ENCODE measurements at places on chromosomes 4 and X. TPM values are rescaled to one million over a fixed set of nuclear protein-coding genes. Genes with fewer than 3 reads are reported as not detected.

GPC4 gene
- total RNA-seq, result not detected

PDGFC gene
- not detected for total RNA-seq

DAPP1 gene
- total RNA-seq, result 24.7 TPM

DNA sequence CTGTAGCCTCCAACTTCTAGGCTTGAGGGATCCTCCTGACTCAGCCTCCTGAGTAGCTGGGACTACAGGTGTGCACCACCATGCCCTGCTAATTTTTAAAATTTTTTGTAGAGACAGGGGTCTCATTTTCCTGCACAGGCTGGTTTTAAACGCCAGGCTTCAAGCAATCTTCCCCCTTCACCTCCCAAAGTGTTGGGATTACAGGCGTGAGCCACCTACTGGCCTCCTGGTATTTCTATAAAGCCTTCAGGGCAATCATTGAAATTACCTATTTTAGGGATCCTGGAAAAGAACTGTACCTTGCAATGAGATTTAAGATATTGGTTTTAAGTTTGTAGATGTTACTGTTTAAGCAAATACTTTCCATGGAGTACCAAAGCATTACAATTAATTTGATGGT is 13.5 kb upstream of the PLS3 start:
- DNase-seq, result no peak
- no peaks in the 10 kb centered on the region for H3K27me3 ChIP-seq
- no peaks in the 10 kb centered on the region for H3K4me1 ChIP-seq
- H3K4me3 ChIP-seq, result no peak overlapping the region
- no peak overlapping the region for H3K27ac ChIP-seq
- no peaks in the 10 kb centered on the region for H3K36me3 ChIP-seq

DNA sequence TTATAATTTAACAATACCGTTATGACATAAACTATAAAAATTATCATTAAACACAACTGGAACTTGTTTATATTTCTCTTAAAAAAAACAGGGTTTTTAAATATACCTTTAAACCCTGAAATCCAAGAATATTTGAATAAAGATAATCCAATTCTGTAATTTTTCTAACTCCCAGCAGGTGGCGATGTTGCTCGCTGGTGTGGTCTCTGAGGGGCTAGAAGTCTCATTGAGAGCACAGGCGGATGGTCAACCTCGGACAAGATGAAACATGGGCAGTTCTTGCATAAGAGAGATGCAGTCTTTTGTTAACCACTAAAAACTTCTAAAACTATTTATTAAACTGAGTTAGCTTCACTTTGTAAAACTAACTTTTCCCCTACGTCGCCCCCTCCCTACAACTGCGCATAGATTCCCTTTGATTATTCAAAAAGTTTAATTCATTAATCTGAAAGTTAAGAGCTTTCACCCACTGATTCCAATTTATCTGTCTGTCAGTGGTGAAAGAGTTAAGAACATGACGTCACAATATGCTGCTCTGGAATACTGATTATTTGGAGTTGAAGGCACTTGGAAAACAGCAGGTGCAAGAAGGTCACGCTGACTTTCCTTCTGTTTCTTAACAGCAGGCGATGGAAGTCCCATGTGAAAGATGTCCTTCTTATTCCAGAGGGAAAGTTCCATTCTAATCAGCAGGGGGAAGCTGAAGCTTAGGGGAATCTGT is 29.5 kb downstream of the DMP1 start:
- peaks cover 2% of the 10 kb centered on the region for H3K27me3 ChIP-seq
- H3K36me3 ChIP-seq, result no peaks in the 10 kb centered on the region
- H3K27ac ChIP-seq, result no peak overlapping the region
- no peak overlapping the region for H3K4me3 ChIP-seq
- H3K4me1 ChIP-seq, result no peaks in the 10 kb centered on the region

SEPTIN6 gene
- total RNA-seq, result 183 TPM

DNA sequence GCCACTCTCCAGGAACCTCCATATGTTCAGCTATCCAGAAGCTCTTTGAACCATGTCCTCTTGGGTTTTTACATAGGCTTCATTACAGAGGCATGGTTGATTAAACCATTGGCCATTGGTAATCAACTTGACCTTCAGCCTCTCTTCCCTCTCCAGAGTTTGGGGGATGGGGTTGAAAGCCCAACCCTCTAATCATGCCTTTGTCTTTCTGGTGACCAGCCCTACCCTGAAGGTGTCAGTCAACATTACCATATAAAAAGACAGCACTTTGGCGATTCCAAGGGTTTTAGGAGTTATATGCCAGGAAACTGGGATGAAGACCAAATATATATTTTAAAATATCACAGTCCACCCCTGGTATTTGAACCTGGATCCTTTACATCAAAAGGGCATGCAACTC is 222.5 kb downstream of the CHIC1 start:
- no peaks in the 10 kb centered on the region for H3K36me3 ChIP-seq
- no peaks in the 10 kb centered on the region for H3K27me3 ChIP-seq
- no peak for DNase-seq
- H3K4me3 ChIP-seq, result no peak overlapping the region

TGIF2LX gene
- total RNA-seq, result not detected

DNA sequence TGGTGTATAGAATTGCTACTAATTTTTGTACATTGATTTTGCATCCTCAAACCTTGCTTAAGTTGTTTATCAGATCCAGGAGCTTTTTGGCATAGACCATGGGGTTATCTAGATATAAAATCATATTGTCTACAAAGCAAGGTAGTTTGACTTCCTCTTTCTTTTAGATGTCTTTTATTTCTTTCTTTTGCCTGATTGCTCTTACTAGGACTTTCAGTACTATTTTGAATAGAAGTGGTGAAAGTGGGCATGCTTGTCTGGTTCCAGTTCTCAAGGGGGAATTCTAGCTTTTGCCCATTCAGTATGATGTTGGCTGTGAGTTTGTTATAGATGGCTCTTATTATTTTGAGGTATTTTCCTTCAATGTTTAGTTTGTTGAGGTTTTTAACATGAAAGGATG is 187.9 kb upstream of the LCORL start:
- DNase-seq, result no peak
- peaks cover 15% of the 10 kb centered on the region for H3K27me3 ChIP-seq
- H3K4me1 ChIP-seq, result no peaks in the 10 kb centered on the region
- H3K36me3 ChIP-seq, result no peaks in the 10 kb centered on the region
- no peak overlapping the region for H3K27ac ChIP-seq
- H3K4me3 ChIP-seq, result no peak overlapping the region

- no peak for DNase-seq
- peaks cover 23% of the 10 kb centered on the region for H3K27me3 ChIP-seq
- H3K36me3 ChIP-seq, result no peaks in the 10 kb centered on the region
- H3K4me3 ChIP-seq, result no peak overlapping the region
Measured at GRCh38 chr4:99708551-99708950, 50.9 kb upstream of the C4orf54 start.

MSX1 gene
- not detected for total RNA-seq

- peaks cover 63% of the 10 kb centered on the region for H3K4me1 ChIP-seq
- peaks cover 27% of the 10 kb centered on the region for H3K36me3 ChIP-seq
- H3K27me3 ChIP-seq, result no peaks in the 10 kb centered on the region
- H3K4me3 ChIP-seq, result no peak overlapping the region
- H3K27ac ChIP-seq, result peak overlapping the region; percentile 23
- no peak for DNase-seq
Measured at GRCh38 chr4:6788123-6788522, 5.6 kb downstream of the KIAA0232 start.

- DNase-seq, result no peak
- peaks cover under 1% of the 10 kb centered on the region for H3K4me1 ChIP-seq
- H3K27me3 ChIP-seq, result no peaks in the 10 kb centered on the region
- H3K27ac ChIP-seq, result no peak overlapping the region
Measured at GRCh38 chr4:8473920-8474590, 33.5 kb downstream of the TRMT44 start.

GRCh38 chr4:2834001-2834921 is 9.4 kb upstream of the ADD1 start:
- H3K4me1 ChIP-seq, result peaks cover 39% of the 10 kb centered on the region
- H3K4me3 ChIP-seq, result no peak overlapping the region
- no peaks in the 10 kb centered on the region for H3K27me3 ChIP-seq

- peaks cover 66% of the 10 kb centered on the region for H3K4me1 ChIP-seq
- H3K27me3 ChIP-seq, result no peaks in the 10 kb centered on the region
- peaks cover 18% of the 10 kb centered on the region for H3K36me3 ChIP-seq
- H3K27ac ChIP-seq, result no peak overlapping the region
- H3K4me3 ChIP-seq, result no peak overlapping the region
Measured at GRCh38 chr4:102334624-102335023, 10.7 kb downstream of the SLC39A8 start.

TMEM164 gene
- total RNA-seq, result 10.5 TPM

MTNR1A gene
- total RNA-seq, result not detected

EDA gene
- total RNA-seq, result 1.1 TPM

ACE2 gene
- not detected for total RNA-seq

DNA sequence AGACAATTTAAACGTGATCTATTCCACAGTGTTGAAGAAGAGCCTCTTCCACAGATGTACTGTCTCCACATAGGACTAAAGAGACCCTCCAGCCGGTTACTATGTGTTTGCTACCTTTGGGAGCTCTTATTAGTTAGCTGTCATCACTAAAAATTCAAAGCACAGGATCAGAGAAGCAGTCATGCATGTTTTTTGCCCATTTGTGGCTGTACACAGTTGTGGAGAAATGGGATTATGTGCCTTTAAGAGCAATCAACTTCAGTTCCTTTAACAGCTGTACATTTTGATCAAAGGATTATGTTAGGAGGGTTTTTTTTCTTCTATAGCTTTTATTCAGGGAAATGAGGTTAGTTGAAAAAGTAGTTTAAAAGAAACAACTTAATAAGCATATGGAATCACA is 149.0 kb upstream of the SPOCK3 start:
- no peak overlapping the region for H3K4me3 ChIP-seq
- no peaks in the 10 kb centered on the region for H3K4me1 ChIP-seq
- no peaks in the 10 kb centered on the region for H3K27me3 ChIP-seq
- H3K36me3 ChIP-seq, result no peaks in the 10 kb centered on the region
- no peak overlapping the region for H3K27ac ChIP-seq
- no peak for DNase-seq

FOXR2 gene
- total RNA-seq, result not detected

ANKRD50 gene
- total RNA-seq, result 0.59 TPM

FGFBP1 gene
- total RNA-seq, result not detected

Data from activated CD4-positive, alpha-beta T cell treated with anti-CD3 and anti-CD28 coated beads for 36 hours (primary cell).